GM13977 (cell line): ENCODE measurements at places on chromosomes 11 and 22.

GRCh38 chr11:57493507-57494503 is 21.7 kb downstream of the SLC43A1 start:
- DNase-seq: peak; percentile 84

DNA sequence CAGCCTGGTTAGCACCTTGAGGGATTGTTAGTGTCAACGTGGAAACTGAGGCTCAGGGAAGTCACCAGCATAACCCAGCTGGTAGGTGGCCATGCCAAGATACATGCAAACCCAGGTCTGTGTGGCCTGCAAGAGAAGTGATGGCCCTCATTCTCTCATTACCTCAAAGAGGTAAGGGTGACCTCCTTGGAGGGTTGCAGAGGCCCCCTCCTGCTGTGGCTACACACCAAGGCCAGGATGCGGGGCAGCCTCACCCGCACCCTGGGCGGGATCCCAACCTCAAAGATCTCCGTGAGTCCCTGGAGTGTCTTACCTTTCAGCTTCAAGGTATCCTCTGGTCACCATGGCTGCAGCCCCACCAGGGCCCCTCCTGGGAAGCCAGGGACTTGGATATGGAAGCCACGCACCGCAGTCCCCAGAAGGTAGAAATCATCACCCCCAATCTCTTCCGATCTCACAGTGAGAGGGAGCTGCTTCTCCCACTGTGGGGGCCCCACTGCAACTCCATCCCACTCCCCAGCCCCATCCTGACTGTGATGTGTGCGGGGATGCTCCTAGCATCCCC is 95.4 kb downstream of the MORC2 start:
- DNase-seq: no peak

- DNase-seq: no peak
Measured at GRCh38 chr11:65562788-65563187, 4.6 kb upstream of the LTBP3 start.

DNA sequence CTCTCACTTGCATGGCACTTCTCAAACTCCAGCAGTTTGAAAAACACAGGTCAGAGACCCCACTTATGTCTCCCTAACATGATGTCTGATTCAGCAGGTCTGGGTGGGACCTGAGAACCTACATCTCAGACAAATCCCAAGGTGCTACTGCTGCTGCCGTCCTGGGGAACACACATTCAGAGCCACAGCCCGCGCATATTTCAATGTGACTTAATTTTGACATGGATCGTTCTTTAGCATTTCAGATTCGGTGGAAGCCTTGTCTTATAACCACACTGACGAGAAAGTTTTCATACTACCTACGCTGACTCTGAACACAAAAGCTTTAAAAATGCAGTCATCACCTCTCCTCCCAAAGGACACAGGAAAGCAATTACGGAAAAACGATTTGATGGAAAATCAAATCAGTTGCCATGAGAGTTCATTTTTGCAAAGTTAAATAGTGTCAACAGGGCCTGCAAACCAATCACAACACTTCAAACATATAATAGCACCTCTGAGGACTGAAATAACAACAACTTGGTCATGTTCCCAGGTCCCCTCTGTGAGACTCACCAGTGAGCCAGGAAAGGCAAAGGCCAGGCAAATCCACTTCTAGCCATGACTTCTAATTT is 132.6 kb downstream of the SHANK2 start:
- DNase-seq: no peak

GRCh38 chr11:77200351-77201268 is 72.6 kb downstream of the MYO7A start:
- no peak for DNase-seq

DNA sequence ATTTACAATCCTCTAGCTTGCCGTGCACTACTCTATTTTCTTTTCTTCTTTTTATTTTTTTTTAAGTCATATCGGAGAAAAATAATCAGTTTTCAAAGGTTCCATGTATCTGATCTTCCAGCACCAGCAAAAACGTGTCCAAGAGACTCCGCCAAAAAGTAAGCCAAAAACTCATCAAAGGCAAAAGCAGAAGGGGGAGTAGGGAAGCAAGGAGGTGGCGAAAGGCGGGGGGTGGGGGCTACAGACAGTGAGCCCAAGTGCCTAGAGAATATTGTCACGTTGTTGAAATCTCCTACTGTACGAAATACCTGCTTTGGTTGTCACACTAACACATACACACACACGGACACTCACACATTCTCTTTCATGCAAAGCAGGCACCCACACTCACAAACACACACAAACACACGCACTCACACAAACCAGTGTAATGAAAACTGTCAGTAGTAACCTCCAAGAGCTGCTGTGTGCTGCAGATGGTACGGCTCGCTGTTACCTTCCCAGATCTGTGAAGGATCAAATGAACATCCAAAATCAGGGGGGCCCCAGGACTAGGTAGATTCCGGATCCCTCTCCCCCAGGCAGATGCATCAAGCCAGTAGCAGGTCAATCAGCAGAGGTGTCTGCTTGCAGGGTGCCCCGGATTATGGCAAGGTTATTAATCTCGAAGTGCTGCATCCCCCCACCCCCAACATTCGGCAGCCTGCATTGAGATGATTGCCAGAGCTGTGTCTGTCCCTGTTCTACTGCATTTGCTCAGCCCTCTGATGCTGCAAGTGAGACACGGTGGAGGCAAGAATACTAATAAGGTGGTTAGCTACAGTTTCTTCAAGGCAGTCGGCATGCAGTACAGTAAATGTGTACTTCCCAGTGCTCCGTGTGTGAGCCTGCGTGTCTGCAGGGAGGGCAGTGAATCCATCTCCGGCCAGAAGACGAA is at the start of gene LRRC4C:
Gene LRRC4C, minus strand, starts transcription at position 188 of the 937 bp plus-strand sequence.
- DNase-seq: no peak

GRCh38 chr22:47267513-47268282 is 505.2 kb downstream of the TBC1D22A start:
- DNase-seq: no peak

GRCh38 chr22:29524442-29525191 is 28.9 kb downstream of the THOC5 start:
- DNase-seq: peak; percentile 37

- DNase-seq: no peak
Measured at GRCh38 chr22:42177891-42178336, 47.3 kb upstream of the CYP2D6 start.

DNA sequence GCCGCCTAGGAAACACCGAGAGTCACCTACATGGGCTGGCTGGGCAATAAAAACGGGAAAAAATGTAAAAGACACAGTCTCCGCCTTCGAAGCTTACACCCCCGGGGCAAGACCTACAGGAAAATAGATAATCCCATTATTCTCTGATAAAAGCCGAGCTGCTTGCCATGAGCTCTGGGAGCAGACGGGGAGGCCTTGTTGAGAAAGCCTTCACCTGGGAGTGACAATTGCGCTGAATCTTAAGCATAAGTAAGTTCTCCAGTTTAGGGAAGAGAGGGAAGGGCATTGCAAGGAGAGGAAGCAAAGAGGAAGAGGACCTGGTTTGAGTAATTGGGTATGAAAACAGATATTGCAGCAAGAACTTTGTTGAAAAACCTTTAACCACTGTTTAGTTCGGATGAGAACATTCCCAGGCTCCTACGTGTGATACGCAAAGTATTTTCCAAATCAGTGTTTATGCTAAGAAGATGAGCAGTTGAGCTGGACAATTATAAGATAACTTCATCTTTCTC is 813 bp upstream of the BTBD10 start:
- DNase-seq: no peak

GRCh38 chr22:24411256-24412004 is 16.0 kb upstream of the ADORA2A start:
- DNase-seq: no peak

GRCh38 chr11:15602785-15603567 is 488.3 kb downstream of the INSC start:
- no peak for DNase-seq

GRCh38 chr22:37340331-37341262 is 58.3 kb downstream of the CYTH4 start:
- DNase-seq: no peak

GRCh38 chr11:92296138-92296515 is 71.5 kb downstream of the FAT3 start:
- no peak for DNase-seq

- DNase-seq: no peak
Measured at GRCh38 chr22:48714231-48714630, 1113.4 kb downstream of the BRD1 start.
